Activated T-helper 2 cell treated with anti-CD3 and anti-CD28 coated beads, Interferon-gamma antibody, Interleukin-2, Interleukin-4, amounts not matched to agents 10 μg/mL and 5 μg/mL and 100 μg/mL, durations not matched to agents 14 hours and 24 hours and 36 hours (primary cell): ENCODE measurements at places on chromosomes 2 and 18.

- H3K27ac ChIP-seq: no peak overlapping the region
- no peaks in the 10 kb centered on the region for H3K36me3 ChIP-seq
- H3K27me3 ChIP-seq: no peaks in the 10 kb centered on the region
These were observed 811.3 kb downstream of the CPS1 start for GRCh38 chr2:211367711-211368110.

DNA sequence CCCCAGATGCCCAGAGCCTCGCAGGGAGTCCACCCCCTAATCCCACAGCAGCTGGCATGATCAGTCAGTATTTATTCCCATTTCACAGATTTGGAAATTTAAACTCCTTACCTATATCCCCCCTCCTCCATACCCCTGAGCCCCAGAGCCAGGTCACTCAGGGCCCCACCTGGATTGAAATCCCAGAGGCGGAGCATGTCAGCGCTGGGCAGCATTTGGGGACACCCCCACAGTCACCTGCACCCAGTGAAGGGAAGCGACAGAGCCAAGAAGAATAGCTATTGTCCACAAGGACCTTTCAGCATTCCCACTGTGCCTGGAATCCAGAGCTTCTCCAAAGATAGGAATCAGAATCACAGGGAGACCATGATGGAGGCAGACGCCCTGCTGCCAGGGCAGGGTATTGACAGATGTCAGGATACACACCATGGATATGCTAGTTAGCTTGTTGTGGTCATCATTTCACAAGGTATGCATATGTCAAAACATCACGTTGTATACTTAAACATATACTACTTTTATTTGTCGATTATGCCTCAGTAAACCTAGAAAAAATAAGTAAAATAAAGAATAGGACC lies 968 bp upstream of the ASTL start:
- H3K4me3 ChIP-seq: no peak overlapping the region
- H3K4me1 ChIP-seq: peaks cover 13% of the 10 kb centered on the region
- no peak overlapping the region for H3K27ac ChIP-seq
- peaks cover 31% of the 10 kb centered on the region for H3K36me3 ChIP-seq
- H3K27me3 ChIP-seq: no peaks in the 10 kb centered on the region

GRCh38 chr2:88697370-88698026 lies 6.0 kb downstream of the RPIA start:
- H3K36me3 ChIP-seq: peaks cover 32% of the 10 kb centered on the region
- no peak overlapping the region for H3K4me3 ChIP-seq
- no peak overlapping the region for H3K27ac ChIP-seq
- H3K27me3 ChIP-seq: no peaks in the 10 kb centered on the region

GRCh38 chr2:11785611-11785940 lies 39.1 kb downstream of the LPIN1 start:
- DNase-seq: no peak
- no peak overlapping the region for H3K27ac ChIP-seq
- no peak overlapping the region for H3K4me3 ChIP-seq
- no peaks in the 10 kb centered on the region for H3K27me3 ChIP-seq

- no peak overlapping the region for H3K4me3 ChIP-seq
- no peak overlapping the region for H3K27ac ChIP-seq
- no peak for DNase-seq
- H3K36me3 ChIP-seq: no peaks in the 10 kb centered on the region
These were observed 320.1 kb downstream of the SLC4A3 start for GRCh38 chr2:219947575-219947974.

DNA sequence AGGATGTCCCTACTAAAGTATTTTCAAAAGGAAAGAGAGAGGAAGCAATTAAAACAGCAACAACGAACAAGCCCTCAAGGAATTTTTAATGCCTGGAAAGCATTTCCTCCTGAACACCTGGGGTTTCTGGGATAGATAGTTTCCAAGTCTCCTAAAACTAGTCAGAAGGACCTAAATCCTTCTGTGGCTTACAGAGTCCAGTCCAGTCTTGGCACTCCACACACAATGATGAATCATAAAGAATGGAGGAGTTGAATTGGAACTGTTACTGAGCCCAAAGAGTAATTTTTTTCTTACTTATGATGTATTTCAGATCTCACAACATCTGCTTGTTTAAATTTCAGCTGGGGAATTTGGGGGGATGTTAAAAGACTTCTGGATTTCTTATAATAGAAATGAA lies 144.6 kb upstream of the SETBP1 start:
- peaks cover 1% of the 10 kb centered on the region for H3K27me3 ChIP-seq
- H3K27ac ChIP-seq: no peak overlapping the region
- no peaks in the 10 kb centered on the region for H3K36me3 ChIP-seq
- no peak overlapping the region for H3K4me3 ChIP-seq
- no peaks in the 10 kb centered on the region for H3K4me1 ChIP-seq
- no peak for DNase-seq

DNA sequence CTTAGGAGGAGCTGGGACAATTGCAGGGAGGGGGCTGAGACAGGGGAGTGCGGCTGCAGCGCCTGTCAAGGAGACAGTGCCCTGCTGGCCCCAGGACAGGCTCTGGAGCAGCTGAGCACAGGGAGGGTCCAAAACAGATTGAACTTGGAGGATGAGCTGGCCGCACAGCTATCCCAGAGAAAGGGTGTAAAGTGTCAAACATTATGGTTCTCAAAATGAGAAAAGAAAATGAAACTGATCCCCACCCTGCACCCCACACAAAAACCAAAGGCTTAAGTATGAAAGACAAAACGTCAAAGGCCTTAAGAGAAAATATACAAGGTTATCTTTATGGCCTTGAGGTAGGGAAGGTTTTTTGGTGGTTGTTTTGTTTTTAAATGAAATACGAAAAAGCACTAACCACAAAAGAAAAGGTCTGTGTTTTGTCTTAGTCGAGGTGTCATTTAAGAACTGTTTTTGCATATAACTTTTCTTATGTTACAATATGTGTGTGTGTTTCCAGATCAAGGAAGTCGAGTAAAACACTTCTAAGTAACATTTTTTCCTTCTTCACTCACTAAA lies 111.8 kb downstream of the HDAC4 start:
- peak overlapping the region; percentile 72 for H3K4me3 ChIP-seq
- no peaks in the 10 kb centered on the region for H3K27me3 ChIP-seq
- peak; percentile 48 for DNase-seq
- H3K27ac ChIP-seq: peak overlapping the region; percentile 98
- H3K4me1 ChIP-seq: peaks cover 65% of the 10 kb centered on the region

DNA sequence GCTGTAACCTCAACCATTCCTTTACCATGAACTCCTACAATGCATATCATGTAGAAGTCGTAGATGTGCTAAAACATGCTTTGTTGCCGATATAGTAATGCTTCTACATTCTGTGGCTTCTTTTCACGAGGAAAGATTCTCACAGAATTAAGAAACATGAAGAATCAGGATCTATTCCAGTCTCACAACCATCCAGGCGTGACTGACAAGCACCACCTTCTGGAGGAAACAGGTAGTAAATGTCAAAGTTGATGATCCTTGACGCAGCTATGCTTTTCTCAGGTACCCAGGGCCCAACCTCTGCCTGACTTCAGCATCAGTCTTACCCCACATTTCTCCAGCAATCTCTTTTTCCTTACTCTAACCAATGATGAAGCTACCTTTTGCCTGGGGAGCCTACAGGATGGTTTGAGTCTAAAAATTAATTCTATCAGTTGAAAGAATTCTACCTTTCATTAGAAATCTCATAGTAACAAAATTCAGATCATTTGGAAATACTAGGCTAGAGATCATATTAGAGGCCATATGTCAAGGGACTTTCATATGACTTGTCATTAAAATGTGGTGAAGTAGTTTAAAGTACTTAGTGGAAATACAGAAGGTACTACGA lies 123.3 kb upstream of the RND3 start:
- peaks cover 2% of the 10 kb centered on the region for H3K27me3 ChIP-seq
- H3K4me3 ChIP-seq: no peak overlapping the region
- H3K4me1 ChIP-seq: no peaks in the 10 kb centered on the region
- H3K27ac ChIP-seq: no peak overlapping the region
